ENCODE measurements at places on chromosomes 1 and 21. TPM values are rescaled to one million over a fixed set of nuclear protein-coding genes. Genes with fewer than 3 reads are reported as not detected.

- no peak for DNase-seq
Observed at GRCh38 chr1:107459204-107459904, 318.5 kb downstream of the NTNG1 start.

GRCh38 chr1:239367196-239367810 lies 19.1 kb upstream of the CHRM3 start:
- no peak for DNase-seq

The NFASC gene
- 25.9 TPM for total RNA-seq

The FHAD1 gene
- 0.63 TPM for total RNA-seq

The OR10Z1 gene
- total RNA-seq: not detected

GRCh38 chr1:85022700-85023099 lies 25.6 kb downstream of the MCOLN3 start:
- no peak for DNase-seq

DNA sequence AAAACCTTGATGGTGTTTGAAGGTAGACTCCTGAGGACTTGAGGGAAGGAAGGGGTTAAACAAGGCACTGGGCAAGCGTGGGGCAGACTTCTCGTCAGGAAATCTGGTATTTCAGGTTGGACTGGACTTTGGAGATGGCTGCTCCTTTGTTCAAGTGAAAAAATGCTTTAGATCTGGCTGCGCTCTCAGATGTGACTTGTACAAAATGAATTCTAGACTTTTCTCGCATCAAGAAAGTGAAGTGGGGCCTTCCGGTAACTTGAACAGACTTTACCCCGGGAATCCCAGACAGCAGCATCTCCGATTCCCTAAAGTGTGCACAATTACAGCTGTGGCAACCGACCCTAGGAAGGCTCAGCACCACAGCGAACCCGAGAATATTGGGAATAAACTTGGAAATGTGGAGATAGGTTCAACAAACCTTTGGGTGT lies 44.3 kb upstream of the ERRFI1 start:
- DNase-seq: no peak

The ANKRD34A gene
- total RNA-seq: 0.99 TPM

GRCh38 chr1:116775116-116775752 lies 21.0 kb downstream of the CD2 start:
- no peak for DNase-seq

DNA sequence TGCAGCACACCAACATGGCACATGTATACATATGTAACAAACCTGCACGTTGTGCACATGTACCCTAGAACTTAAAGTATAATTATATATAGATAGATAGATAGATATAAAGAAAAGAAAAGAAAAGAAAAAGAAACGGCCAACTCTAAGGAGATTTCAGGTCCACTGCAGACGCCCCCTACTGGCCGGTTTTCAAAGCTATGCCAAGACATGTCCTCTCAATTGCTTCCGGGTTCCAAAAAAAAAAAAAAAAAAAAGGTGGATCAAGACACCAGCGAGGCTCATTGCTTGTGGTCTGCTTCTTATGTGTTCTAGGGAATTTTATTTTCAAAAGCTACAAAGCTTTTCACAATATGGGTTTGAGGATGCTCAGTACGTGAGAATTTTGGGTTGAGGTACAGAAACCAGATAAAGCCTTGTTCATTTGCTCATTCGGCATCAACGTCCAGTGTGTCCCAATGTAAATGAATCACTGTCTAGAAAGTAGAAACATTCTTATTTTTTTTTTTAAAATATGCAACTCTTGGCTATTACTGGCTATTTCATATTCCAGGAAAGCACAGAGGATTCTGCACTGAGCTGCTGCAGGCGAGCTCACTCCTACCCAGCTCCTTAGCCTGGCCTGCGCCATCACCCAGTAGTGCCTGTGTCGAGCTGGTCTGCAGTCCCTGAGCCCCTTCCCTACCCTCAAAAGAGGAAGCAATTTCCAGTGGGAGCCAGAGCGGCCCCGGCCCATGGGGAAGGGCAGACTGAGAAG lies 643.0 kb downstream of the KIF26B start:
- peak; percentile 74 for DNase-seq

DNA sequence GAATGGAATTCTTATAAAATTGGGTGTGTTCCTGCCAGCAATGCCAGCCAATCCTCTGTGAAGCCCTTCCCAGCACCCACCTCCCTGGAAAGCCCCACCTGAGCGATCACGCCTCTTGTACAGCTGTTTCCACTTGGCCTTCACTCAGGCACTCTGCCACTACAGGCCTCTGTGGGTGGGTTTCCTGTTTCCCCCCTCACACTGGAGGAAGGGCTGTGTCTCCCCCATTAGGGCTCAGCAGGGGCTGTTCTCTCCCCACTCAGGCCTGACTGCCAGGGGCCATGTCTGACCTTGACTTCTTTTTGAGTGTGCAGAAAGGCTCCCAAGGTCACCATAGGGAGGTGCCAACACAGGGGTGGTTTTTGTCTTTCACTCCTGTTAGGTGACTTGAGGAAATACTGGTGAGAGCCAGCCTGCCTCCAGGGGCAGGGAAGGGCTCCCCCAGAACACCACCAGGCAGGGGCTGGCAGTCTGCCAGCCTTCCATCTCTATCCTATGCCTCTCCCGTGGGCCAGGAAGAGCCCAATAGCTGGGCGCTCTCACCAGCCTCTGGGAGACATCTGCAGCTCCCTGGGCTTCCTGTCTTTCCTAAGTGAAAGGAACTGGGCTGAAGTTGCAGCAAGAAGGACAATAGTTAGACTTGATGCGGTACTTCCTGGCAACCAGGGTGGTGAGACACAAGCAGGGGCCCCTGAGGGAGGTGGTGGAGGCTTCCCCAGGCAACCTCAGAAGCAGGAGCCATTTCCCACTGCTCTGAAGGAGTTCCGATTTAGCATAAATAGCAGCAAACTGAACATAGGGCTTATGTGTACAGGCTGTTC lies 49.1 kb downstream of the ELK4 start:
- no peak for DNase-seq

GRCh38 chr1:66752000-66752592 lies at the start of gene DYNLT5:
Gene DYNLT5 (plus strand): TSS chr1:66752459. CDS start chr1:66754659, 2,200 bp downstream.
- DNase-seq: peak; percentile 31
